Motor neuron (in vitro differentiated cells): ENCODE measurements at places on chromosomes 12 and 14. TPM values are rescaled to one million over a fixed set of nuclear protein-coding genes. Genes with fewer than 3 reads are reported as not detected.

The KRT74 gene
- not detected in 2 replicates for total RNA-seq

The ACSM4 gene
- total RNA-seq: 0.14 TPM in 1 of 2 replicates, not detected in the other

The GARIN6 gene
- 1.5 and 2.7 TPM in 2 replicates for total RNA-seq

The PLA2G1B gene
- total RNA-seq: not detected in 2 replicates

The C12orf42 gene
- 0.14 TPM in 1 of 2 replicates, not detected in the other for total RNA-seq

The ENTPD5 gene
- 7.7 and 9.1 TPM in 2 replicates for total RNA-seq

The GALNT9 gene
- 0.64 and 1.7 TPM in 2 replicates for total RNA-seq

The GSG1 gene
- 0.76 and 0.81 TPM in 2 replicates for total RNA-seq

The AKAP6 gene
- total RNA-seq: 42.0 and 42.6 TPM in 2 replicates

The MFAP5 gene
- 1.6 and 1.9 TPM in 2 replicates for total RNA-seq

The PAWR gene
- total RNA-seq: 28.4 and 34.4 TPM in 2 replicates

The CBLN3 gene
- total RNA-seq: 0.86 and 2.0 TPM in 2 replicates

The ARMH4 gene
- total RNA-seq: 15.8 and 29.8 TPM in 2 replicates

The LRTM2 gene
- total RNA-seq: 0.10 and 0.27 TPM in 2 replicates

The CMA1 gene
- total RNA-seq: 0.29 and 0.97 TPM in 2 replicates

The CACNA1C gene
- total RNA-seq: 14.9 and 35.1 TPM in 2 replicates

The ACACB gene
- 1.1 and 1.9 TPM in 2 replicates for total RNA-seq

The PLEKHG7 gene
- total RNA-seq: 0.91 and 0.98 TPM in 2 replicates

The LETMD1 gene
- 87.1 and 94.8 TPM in 2 replicates for total RNA-seq

The ZNF84 gene
- total RNA-seq: 41.4 and 55.4 TPM in 2 replicates

The CREBL2 gene
- total RNA-seq: 13.4 and 15.0 TPM in 2 replicates

The LBHD2 gene
- not detected in 2 replicates for total RNA-seq

The MIP gene
- 0.91 and 1.3 TPM in 2 replicates for total RNA-seq

The SLC11A2 gene
- 25.2 and 31.8 TPM in 2 replicates for total RNA-seq

The ITGA5 gene
- total RNA-seq: 30.0 and 34.8 TPM in 2 replicates

The TSPAN11 gene
- 5.2 and 6.7 TPM in 2 replicates for total RNA-seq

The ATN1 gene
- 23.1 and 38.2 TPM in 2 replicates for total RNA-seq

The OAS3 gene
- 14.2 and 17.7 TPM in 2 replicates for total RNA-seq

The ZFYVE1 gene
- total RNA-seq: 10.3 and 10.8 TPM in 2 replicates
